ENCODE measurements at places on chromosomes 16 and 17.

- no peak for DNase-seq
These were observed 426.6 kb upstream of the CDH11 start for GRCh38 chr16:65548470-65548869.

- no peak for DNase-seq
These were observed 1.1 kb downstream of the GAS7 start for GRCh38 chr17:10197362-10197720.

DNA sequence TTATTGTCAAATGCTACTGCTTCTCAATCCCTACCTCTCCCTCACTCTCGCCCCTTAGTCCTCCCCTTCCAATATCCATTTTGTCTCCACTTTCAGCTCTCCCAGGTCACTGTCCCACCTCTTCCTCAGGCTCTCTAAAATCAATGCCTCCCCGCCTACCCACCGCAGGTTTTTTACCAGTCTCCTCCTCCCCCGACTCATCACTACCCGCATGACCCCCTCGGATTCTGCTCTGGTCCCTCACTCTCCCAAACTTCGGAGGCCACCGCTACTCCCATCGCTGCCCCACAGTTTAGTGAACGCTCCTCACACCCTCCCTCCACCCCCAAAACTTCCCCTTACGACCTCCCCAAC is 513 bp downstream of the CRLF3 start:
- DNase-seq = no peak

DNA sequence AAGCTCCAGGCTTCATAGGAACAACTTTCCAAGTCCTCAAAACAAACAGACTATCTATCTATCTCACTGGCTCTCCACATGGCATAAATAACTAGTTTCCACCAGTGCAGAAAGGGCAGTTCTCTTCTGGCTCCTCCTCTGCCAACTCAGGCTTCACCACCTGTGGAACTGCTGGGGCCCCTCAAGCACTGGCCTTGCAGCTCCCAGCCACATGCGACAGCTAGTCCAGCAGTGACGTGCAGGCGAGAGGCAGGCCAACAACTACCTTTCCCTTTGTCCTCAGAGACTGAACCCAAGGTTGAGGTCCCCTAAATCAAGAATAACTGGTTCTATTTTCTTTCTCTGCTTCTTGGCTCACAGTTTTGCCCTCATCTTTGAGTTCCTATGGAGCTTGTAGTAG is 137.6 kb downstream of the AATF start:
- DNase-seq = no peak

GRCh38 chr17:7946441-7946840 is 14.4 kb downstream of the CNTROB start:
- no peak for DNase-seq

GRCh38 chr16:80894091-80894490 is 89.7 kb upstream of the CDYL2 start:
- no peak for DNase-seq

GRCh38 chr17:73865831-73866230 is 221.6 kb upstream of the SDK2 start:
- no peak for DNase-seq

DNA sequence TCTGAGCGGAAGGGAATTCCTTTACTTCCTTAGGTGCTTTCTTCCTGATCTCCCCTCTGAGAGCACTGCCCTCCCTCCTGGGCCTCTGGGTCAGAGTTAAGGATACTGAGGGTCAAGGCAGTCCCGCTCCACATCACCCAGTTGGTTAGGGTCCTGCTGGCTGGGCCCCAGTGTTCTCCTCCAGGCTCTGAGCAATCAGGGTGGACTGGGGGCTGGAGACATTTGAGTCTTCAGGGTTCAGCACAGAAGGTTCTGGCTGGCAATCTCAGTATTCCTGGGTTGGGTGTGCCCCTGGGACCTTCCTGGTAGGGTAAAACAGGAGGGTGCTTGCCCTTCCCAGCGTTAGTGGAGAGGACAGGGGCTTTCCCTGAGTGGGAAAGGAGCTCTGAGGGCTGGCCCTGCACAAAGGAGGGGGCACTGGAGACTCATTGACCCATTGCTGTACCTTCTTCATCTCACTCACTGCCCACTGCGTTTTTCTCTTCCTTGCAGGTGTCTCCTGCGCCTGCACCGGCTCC is 448 bp downstream of the MT1M start:
- no peak for DNase-seq

DNA sequence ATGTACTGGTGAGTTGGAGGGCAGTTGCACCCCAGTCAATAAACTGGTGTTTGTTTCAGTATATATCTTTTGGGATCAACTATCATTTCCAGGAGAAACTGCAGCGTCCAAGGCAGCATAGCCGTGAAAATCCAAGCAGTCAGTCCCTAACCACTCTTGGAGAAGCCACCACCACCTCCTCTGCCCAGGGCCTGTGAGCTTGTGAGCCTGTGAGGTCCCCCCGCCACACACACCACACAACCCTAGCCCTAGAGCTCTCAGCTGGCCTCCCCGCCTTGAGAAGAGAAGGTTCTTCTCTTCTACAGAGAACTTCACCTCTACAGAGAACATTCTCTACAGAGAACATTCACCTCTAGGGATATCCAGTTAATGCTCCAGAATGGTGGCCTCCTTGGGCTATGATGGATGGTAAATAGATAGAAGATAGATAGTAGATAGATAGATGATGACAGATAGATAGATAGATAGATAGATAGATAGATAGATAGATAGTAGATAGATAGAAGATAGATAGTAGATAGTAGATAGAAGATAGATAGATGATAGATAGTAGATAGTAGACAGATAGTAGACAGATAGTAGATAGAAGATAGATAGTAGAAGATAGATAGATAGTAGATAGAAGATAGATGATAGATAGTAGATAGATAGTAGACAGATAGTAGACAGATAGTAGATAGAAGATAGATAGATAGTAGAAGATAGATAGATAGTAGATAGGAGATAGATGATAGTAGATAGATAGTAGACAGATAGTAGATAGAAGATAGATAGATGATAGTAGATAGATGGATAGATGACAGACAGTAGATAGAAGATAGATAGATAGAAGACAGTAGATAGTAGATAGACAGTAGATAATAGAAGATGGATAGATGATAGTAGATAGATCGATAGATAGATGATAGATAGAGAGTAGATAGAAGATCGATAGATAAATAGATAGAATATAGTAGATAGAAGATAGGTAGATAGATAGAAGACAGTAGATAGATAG is 13.7 kb downstream of the ALOX15B start:
- no peak for DNase-seq

- no peak for DNase-seq
These were observed 46.8 kb downstream of the SREBF1 start for GRCh38 chr17:17789828-17790636.

DNA sequence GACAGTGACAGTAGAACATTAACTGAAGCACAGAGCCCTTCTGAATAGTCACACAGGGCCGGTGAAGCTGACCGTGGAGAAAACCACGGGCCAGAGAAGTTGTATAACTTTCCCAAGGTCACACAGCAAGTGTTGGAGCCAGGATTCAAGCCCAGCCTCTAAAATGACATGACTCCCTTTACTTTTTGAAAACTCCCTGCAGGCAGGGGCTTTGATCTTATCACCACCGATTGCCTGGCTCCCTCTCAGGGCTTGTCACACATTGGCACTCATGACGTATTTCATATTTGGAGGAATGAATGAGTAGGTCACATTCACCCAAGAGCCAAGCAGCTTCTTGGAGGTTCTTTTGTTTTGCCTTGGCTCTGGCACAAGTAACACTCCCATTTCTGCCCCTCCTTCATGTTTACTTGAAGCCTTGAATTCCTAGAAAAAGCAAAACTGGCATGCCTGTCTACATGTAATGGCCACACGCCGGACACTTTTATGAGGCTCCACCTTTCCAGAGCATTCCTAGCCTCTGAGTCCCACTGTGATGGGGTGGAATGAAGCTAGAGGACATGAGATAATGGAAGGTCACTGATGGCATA is 13.3 kb upstream of the RBBP6 start:
- no peak for DNase-seq

- DNase-seq = no peak
These were observed 151.7 kb downstream of the RBFOX3 start for GRCh38 chr17:79459003-79459655.

GRCh38 chr17:55304171-55304859 is 39.6 kb downstream of the HLF start:
- no peak for DNase-seq

DNA sequence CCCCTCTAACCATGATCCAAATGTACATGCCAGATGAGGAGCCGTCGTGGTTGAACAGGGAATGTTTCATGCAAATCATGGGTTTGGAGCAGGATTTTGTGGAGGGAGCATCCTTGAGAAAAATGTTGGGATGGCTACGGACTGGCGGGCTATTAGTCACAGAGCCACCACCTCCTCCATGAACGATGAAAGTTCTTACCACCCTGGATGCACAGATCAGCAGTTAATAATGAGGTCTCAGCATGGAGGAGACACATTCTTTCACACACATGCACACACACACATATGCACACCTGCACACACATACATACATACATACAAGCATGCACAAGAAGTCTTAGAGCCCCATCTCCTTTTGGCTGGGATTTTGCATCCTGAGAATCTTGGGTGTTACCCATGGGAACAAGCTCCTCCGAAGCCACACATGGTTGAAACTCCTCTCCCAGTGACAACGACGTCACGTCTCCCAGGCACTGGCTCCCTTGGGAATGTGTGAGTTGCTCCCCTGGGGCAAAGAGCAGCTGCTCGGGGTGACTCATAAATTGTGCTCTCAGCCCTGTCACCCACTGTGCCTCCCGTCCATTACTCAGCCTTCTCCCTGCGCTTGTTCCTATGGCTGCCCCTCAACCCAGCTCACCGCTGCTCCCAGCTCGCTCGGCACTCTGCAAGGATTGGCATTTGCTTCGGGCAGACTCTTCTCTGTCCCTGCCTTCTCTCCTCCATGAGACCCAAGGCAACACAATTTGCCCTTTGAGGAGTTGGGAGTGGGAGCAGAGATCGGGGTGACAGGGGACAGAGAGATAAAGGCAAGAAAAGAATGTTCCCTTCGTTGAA is 344.6 kb downstream of the SOX9 start:
- no peak for DNase-seq

DNA sequence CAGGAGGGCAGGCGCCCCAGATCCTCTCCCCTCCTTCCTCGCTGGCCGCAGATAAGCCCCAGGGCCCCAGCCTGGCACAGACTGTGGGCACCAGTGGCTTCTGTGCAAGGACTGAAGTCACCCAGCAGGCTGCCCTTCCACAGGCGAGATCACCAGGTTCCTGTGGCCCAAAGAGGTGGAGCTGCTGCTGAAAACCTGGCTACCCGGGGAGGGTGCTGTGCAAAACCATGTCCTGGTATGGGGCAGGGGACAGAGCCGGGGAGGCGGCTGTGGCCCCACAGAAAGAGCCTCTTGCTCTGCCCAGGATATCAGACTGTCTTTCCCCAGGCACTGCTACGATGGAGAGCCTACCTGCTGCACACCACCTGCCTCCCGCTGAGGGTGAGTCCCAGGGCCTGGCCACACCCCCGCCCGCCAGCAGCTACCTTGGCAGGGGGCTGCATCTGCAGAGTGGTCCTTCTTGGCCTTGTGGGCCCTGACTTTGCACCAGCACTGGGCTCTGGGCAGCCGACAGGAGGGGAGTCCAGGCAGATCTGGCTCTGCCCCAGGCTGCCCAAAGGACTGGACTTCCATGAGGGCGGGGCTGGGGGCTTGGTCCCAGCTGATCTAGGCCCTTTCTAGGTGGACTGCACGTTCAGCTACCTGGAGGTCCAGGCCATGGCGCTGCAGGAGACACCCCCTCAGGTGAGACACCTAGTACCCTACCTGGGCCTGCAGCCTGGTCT is 615 bp downstream of the CARMIL2 start:
- no peak for DNase-seq

GRCh38 chr16:77359065-77359502 is 75.8 kb downstream of the ADAMTS18 start:
- no peak for DNase-seq

- no peak for DNase-seq
These were observed 8.6 kb downstream of the ZNRF1 start for GRCh38 chr16:75007443-75007842.

GRCh38 chr17:8122422-8122923 is 1.4 kb downstream of the HES7 start:
- no peak for DNase-seq

DNA sequence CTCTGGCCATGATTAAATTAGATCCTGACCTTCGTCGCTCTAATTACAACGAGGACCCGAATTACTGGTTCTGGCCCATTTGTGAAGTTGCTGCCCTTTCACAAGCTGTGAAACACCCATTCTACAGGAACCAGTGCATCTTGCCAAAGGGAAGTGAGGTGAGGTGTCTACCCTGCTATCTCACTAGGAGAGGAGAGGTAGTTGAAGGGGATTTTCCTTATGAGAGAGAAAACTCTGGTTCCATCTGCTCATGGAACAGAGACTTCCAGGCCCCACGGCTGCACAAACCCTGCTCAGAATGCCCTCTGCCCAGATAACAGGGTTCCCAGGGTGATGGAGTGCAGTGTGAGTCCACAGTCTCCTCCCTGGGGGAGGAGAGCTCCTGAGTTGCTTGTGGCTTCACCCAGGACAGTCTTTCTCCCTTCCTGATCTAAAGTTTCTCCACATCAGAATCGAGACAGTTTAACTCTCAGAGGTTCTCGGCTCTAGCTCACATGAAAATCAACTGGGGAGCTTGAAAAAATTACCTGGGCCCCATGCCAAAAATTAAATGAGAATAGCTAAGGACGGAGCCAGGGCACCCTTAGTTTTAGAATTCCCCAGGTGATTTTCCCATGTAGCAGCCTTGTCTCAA is 7.8 kb upstream of the SSTR2 start:
- DNase-seq = no peak

- no peak for DNase-seq
These were observed 65.6 kb downstream of the XYLT1 start for GRCh38 chr16:17404941-17405689.

DNA sequence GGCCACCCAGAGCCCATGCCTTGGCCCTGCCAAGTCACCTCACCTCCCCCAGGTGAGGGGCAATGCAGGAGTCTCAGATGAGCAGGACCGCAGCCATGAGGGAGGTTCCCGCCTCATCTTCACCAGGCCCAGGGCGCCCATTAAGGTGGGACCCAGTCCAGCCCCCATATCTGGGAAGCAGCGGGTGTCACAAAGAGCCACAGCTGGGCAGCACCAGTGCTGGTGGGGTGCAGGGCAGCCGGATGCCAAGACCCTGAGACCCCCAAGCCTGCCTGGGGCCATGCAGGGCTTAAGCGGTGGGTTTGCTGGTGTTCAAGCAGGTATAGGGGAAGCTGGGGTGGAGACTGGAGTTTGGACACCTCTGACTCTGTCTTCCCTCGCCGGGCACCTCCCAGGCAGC is 237.8 kb upstream of the GSE1 start:
- DNase-seq = no peak

GRCh38 chr16:70481929-70482536 is 27.6 kb downstream of the FCSK start:
- DNase-seq = no peak

All from stimulated activated CD8-positive, alpha-beta memory T cell treated with anti-CD3 and anti-CD28 coated beads, Interleukin-15, amount 100 ng/mL, for 4 hours (primary cell).